Putamen (tissue), 1 donor: ENCODE measurements at places on chromosomes 13 and 19.

GRCh38 chr13:45575830-45576180 lies 39.7 kb downstream of the ERICH6B start:
- no peak for DNase-seq

- no peak for DNase-seq
Observed at GRCh38 chr13:89407357-89407756, 1736.2 kb downstream of the SLITRK5 start.

DNA sequence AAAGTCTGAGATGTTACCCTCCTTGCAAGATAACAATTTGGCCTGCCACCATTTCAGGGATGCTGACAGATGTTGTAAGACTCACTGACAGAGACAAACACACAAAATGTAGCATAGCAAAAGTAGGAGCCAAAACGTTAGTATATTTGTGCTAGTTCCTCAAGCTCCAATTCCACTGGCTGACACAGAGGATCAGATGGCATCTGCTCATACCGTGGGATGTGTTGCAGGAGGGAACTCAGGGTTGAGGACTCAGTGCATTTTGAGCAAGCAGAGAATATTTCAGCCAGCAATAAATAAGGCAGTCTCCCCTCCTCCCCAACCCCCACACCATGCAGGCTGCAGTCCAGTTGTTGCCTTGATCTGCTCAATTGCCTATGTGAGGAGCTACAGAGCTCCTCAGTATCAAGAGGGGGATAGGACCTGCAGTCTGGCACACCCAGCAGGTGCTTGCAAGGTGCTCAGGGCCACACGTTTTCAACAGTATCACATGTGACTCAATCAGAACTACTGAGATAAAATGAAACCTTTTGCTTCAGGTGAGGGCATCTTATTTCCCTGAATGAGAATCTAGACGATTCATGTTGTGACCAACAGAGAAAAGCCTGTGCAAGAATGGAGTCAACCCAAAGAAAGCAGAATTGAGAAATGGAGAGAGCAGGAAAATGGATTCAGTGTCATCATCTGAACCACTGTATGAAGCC lies 23.6 kb upstream of the LRCH1 start:
- no peak for DNase-seq

GRCh38 chr13:112777637-112778406 lies 88.0 kb downstream of the ATP11A start:
- DNase-seq, result no peak

GRCh38 chr19:16021796-16022195 lies 54.5 kb upstream of the TPM4 start:
- no peak for DNase-seq

DNA sequence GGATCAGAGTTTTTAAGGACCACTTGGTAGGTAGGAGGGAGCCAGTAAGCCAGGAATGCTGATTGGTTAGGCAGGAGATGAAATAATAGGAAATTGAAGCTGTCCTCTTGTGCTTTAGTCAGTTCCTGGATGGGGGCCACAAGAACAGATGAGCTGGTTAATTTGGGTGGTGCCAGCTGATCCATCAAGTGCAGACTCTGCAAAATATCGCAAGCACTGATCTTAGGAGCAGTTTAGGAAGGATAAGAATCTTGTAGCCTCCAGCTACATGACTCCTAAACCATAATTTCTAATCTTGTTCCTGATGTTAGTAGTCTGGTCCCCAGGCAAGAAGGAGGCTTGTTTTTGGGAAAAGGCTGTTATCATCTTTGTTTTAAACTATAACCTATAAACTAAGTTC lies 117.9 kb upstream of the GPR12 start:
- DNase-seq, result no peak

GRCh38 chr13:51728275-51728673 lies 75.7 kb downstream of the DHRS12 start:
- no peak for DNase-seq

GRCh38 chr19:18559685-18560084 lies 2.0 kb downstream of the KXD1 start:
- no peak for DNase-seq

DNA sequence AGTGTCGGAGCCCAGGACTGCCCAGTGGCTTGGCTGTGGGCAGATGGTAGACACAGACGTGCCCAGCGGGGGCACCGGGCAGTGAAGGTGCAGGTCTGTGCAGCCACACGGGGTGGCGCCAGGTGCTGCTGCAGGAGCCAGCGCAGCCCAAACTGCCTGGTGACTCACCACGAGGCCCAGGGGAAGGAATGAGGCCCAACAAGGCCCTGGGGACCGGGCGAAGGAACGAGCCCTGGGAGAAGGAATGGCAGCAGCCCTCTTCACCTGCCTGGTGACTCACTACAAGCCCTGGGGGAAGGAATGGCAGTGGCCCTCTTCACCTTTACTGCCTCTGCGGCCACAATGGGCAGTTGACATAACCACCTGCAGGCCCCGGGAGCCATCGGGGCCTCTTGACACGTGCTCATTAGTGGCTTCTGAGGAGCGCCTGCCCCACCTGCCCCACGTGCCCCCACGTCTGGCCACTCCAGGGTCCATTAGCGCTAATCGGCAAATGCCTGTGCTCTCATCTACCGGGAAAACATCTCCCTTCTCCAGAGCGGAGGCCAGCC lies 9.3 kb downstream of the MED16 start:
- DNase-seq, result no peak

GRCh38 chr13:87169337-87169736 lies 501.8 kb upstream of the SLITRK5 start:
- DNase-seq, result no peak

- no peak for DNase-seq
Observed at GRCh38 chr13:22271903-22272302, 601.0 kb downstream of the FGF9 start.

- no peak for DNase-seq
Observed at GRCh38 chr13:19781526-19781925, 1.2 kb downstream of the PSPC1 start.

GRCh38 chr13:75569576-75569975 lies 20.0 kb downstream of the UCHL3 start:
- DNase-seq, result no peak

DNA sequence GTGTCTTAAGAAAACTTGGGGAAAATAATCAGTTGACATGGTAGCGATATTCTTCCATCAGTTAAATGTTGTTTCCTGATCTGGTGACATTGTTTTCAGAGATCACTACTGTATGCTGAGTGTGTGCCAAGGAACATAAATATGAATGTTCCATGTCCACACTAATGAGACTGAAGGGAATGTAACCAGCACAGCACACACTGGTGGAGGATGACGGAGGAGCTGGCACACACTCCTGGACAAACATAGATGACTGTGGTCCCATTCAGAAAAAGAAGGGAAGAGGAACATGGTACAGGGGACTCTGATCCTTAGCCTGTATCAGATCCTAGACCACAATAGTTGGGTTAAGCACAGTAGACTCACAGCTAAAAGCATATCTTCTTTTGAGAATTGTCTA lies 574.8 kb downstream of the MYO16 start:
- DNase-seq, result no peak

- DNase-seq, result no peak
Observed at GRCh38 chr19:54473071-54473891, at the start of gene CDC42EP5. Gene CDC42EP5 (minus strand): TSS chr19:54473296. CDS start chr19:54465547, 7,749 bp downstream.

DNA sequence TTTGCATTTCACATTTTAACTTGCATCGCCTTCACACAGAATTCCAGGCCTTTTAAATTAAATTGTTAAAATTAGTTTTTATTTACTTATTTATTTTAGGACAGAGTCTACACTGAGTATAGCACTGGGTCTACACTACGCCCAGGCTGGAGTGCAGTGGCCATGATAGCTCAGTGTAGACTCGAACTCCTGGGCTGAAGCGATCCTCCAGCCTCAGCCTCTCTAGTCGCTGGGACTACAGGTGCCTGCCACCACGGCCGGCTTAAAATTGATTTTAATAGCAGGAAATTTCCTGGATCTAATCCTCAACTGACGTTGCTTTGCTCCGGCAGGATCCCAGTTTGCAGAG lies 301 bp upstream of the ZNF610 start:
- DNase-seq, result no peak

- no peak for DNase-seq
Observed at GRCh38 chr13:77412116-77412635, 85.3 kb upstream of the MYCBP2 start.

DNA sequence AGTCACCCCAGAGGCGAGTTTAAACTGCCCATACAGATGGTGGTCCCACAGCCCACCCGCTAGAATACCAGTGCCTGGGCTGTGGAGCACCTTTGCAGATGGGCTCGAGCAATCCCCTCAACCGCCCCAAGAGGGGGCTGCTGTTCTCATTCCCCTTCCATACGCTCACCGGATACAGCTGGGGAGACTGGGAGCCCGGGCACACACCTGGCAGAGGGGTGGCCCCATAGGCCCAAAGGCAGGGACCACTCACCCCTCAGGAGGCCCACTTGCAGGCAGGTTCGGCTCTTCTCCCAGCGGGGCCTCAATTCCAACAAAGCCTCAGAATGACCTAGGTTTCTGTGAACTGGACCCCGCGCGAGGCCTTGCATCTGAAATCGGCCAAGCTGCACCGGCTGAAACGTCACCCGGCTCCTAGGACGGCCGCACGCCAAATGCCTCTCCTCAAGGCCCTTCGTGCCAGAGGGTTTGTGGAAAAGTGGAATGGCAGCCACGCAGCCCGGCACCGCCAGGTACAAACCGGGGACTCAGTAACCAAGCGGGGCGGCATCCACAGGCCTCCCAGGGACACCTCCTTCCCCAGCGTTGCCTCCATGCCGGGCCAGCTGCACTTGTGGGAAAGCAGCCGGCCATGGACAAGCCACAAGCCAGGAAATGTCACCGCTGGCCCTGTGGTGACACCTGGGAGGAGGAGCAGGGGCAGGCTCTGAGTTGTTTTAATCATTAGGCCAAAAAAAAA lies 18.7 kb downstream of the MLLT1 start:
- DNase-seq, result no peak

- no peak for DNase-seq
Observed at GRCh38 chr13:98917116-98917515, 60.7 kb downstream of the DOCK9 start.

- DNase-seq, result no peak
Observed at GRCh38 chr13:33119022-33119781, 103.0 kb downstream of the KL start.

GRCh38 chr13:77915686-77916085 lies 2.9 kb downstream of the EDNRB start:
- no peak for DNase-seq

DNA sequence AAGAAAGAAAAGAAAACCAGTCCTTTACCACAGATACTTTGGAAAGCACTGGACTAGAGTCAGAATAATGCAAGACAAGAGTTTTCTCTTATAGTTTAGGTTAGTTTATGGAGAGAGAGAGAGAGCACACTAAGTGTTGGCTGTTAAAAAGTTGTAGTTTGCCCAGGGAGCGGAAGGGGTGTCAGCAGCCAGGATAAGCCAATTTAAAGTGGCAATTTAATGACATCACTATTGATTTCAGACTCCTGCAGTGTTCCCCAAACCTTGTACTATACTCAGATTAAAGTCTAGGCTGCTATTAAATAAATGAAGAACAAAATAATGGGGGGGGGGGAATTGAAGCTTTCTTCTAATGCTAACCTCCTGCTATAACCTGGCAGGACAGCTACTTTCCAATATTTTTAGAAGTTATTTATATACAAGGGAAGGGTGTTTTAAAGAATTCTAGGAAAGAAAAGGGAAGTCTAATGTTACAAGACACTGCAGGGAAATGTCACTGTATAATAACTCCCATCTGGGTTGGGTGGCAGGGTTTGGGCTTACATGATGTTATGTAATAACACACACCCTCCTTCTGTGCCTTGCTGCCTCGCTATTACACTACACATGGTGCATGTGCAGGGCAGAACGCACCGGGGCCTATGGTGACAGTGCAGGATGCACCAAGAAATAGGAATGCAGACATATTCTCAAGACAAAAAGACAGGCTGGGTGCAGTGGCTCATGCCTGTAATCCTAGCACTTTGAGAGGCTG lies 19.9 kb downstream of the TPT1 start:
- no peak for DNase-seq

DNA sequence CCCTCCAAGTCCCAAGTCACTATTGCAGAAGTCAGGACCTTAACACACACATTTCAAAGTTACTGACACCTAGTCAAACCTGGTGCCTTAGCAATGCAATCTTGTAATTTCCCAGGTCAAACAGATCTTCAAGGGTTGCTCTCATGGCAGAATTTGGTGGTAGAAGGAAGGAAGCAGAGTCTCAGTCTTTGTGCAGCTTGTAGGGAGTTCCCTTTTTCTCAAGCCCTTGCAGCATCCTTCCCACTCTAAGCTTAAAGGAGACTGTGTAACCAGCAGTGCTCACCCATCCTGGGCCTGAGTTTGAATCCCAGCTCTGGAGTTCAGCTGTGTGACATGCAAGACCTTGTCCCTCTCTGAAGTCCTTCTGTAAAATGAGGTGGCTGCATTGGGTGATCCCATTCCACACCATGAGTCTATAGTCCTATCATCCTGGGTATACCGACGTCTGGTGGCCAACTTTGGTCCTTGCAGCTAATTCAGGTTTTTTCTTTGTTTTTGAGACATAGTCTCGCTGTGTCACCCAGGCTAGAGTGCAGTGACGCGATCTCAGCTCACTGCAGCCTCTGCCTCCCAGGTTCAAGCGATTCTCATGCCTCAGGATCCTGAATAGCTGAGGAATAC lies 9.8 kb downstream of the SIGLEC10 start:
- DNase-seq, result no peak

DNA sequence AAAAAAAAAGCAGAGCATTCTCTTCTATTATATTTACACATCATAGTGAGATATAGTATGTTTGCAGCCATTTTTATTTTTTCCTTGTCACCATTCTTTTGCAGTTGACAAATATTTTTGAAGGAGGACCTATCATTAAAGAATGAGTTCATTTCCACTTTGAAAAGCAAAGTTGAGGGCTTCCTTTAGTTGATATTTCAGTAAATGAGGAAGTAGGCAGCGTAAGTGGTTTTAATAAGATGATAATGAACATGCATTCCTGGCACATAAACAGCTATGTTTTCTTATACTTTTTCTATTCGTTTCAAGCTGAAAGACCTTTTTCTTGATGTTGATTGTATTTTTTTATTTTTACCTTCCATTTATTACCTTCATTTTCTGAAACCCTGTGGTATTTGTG lies 66.2 kb downstream of the ZMYM2 start:
- no peak for DNase-seq

DNA sequence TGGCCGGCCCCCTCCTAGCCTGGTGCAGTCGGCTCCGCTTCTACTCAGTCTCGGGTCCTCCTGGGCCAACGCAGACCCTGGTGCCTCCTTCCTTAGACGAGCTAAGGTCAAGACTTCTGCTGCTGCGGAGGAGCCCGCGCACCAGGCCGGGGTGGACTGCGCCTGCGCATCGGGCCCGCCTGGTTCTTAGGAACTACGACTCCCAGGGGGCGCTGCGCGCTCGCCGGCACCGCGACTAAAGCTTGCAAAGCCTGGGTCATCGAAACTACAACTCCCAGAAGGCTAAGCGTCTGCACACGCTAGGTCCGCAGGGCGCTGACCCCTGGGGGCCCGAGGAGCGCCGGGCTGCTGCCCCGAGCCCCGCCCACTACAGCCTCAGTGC lies at the start of gene ZNF835:
ZNF835 (minus strand) TSS at position 145 of the 382 bp plus-strand sequence. CDS start 6,559 bp downstream, outside the sequence.
- DNase-seq, result peak; percentile 95

GRCh38 chr13:59766236-59766635 lies 397.5 kb downstream of the DIAPH3 start:
- no peak for DNase-seq
